Adipocyte (in vitro differentiated cells): ENCODE measurements at places on chromosomes 16 and 17.

DNA sequence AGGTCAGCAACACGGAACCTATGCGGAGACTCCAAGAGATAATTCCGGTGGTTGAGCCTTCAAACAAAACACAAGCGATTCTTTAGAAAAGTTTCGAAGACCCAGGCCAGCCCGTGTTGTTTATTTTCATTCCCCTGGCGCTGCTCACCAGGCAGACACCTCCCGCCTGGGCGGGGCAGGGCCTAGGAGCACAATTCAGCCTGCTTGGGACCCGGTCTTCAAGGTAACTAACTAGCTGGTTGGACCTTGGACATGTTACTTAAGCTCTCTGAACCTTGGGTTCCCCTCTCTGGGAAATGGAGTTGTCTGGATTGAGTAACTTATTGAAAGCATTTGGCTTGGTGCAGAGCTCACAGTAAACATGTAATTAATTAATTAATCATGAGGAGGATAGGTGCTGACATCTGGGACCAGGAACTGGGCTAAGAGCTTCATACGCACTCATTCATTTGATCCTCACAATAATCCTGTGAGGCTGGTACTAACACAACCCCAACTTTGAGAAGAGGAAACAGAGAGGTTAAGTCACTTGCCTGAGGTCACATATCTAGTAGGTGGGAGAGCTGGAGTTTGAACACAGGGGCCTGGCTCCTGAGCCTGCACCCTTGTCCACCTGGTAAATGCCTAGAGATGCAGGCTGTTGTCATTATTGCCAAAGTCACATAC, 125.3 kb upstream of the SMURF2 start:
- DNase-seq = no peak

DNA sequence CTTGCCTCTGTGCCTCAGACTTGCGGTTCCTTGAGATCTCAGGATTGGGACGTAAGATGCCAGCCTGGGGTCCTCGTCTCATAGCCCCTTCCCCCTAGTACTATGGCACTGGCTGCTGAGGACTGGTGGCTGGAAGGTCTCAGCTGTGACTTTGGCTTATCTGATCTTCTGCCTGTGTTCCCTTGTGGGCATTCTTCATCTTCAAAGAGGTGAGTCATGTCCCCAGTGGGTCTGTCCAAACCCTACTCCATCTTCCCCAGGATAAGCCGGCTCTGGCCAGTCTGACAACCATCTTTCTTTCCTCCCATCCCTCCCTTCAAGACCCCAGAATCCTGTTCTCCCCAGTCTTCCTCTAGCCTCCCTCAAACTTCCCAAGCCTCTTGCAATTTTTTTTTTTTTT, 3.6 kb downstream of the CD19 start:
- DNase-seq = no peak

- peak; percentile 30 for DNase-seq
Measured at GRCh38 chr16:75491876-75492275, 3.4 kb downstream of the CHST6 start.

DNA sequence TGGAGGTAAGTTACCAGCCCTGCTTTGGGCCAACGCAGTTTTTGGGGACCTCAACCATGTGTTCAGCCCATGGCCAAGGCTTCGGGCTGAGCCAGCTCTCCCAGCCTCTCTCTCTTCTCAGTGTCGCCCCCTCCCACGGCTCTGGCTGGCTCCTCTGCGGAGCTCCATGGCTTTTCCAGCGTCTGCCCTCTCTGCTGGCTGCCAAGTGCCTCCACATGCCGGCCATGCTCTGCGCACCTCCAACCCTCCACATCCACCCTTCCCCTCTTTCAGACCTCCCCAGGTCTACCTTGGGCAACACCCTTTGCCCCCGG, 23.2 kb downstream of the COTL1 start:
- no peak for DNase-seq

GRCh38 chr16:15847611-15848175, 9.1 kb downstream of the MYH11 start:
- DNase-seq = no peak

DNA sequence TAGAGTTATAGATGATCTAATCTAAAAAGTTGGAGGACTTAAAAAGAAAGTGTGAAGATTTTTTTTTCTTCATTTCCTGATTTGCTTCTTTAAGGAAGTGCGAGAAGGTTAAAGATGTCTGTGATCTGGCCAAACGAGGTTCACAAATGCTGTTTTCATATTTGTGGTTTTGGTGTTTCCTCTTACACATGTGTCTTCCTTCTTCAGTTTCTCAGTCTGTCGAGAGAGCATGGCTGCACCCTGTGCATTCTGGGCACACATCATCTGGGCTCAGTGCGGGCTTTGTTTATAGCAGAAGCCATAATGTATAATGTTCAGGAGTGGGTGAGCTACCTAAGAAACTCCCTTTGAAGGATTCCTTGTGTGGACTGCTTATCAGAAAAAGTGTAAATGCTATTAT, 260.4 kb upstream of the TBX2 start:
- peak; percentile 64 for DNase-seq

GRCh38 chr16:19415461-19415860, 2.2 kb upstream of the TMC5 start:
- DNase-seq = no peak

DNA sequence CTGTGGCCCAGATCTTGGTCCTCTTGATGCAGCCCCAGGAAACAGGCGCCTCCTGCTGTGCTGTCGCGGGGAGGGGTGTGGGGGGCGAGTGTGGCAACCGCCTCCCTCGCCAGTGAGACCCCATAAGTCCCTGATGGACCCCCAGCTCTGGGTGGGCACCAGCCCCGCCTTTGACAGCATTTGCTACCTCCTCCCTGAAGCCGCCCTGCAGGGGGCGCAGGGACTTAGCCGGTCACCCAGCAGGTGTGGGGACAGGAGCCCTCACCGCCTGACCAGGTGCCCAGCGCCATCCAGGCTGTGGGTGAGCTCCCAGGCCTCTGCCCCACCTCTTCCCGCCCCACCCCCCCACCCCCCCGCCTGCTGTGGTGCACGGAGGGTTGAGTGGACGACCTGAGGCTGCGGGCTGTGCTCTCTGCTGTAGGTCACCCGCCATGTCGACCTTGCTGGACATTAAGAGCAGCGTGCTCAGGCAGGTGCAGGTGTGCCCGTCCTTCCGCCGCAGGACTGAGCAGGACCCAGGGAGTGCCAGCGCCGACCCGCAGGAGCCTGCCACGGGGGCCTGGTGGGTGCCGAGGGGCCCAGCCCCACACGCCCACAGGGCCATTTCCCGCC, 4.8 kb downstream of the BAIAP3 start:
- no peak for DNase-seq

DNA sequence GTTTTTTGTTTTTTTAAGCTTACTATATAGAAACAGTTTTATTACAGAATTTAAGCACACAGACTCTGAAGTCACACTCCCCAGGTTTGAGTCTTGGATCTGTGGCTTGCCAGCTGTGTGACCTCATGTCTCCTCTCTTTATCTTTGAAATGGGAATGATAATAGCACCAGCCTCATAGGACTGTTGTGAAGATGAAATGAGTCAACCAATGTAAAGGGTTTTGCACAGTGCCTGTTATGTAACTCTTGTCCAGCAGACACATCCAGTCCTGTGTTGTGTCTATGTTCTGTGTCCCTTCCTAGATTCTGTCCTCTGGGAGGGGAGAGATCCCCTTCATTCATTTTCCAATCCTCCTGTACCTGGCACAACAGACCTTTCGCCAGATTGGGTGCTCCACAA, 3.1 kb upstream of the CPD start:
- DNase-seq = peak; percentile 13

DNA sequence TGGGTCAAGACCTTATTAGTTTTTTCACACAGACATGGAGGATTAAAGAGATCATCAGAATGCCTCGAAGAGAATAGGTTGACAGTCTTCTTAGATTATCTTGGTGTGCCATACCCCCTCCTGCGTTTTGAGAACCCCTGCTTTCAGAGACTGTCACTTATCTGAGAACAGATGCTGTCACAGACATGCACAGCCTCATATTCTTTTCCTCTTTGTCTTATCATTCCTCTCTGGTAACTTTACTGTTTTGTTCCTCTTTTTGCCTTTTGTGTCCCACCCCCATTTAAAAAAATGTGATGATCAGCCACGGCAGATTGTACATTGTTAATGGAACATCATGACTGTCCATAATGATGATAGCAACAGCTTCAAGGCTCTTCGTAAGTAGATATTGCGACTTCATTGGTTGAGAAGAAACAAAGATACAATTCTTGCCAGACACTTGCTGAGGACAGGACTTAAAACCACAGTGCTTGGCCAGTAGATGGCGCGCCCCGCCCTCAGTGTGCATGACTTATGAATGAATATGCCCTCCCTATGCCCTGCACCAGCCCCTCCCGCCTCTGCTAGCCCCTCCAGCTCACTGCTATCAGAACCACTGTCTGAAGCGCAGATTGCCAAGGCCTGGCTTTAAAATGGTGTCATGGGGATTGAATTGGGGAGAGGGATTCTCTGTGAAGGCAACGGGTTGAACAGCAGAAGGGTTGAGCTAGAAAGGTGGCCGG, 2.6 kb upstream of the PITPNC1 start:
- DNase-seq = peak; percentile 94

DNA sequence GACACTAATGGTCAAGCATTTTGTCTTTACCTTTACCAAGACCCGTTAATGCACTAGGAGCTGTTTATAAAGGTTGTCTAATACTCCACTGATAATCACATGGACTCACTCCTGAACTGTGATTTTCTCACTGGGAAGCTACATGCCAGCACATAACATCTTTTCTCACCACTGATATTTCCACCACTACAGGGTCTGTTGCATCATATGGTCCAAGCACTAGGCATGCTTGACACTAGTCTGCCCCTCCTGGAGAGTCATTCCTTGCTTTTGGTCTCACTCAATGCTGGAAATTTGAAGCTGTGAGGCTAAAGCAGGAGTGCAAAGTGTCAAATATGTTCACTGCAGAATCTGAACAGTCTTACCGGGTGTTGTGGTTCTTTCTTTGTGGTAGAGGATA, 1576.8 kb downstream of the CDH8 start:
- no peak for DNase-seq

GRCh38 chr17:58333736-58334207, 5.2 kb upstream of the TSPOAP1 start:
- DNase-seq = no peak

GRCh38 chr17:74227271-74228080, 14.1 kb downstream of the TTYH2 start:
- DNase-seq = no peak

- DNase-seq = no peak
Measured at GRCh38 chr16:3119286-3119685, 6.9 kb downstream of the ZNF205 start.

DNA sequence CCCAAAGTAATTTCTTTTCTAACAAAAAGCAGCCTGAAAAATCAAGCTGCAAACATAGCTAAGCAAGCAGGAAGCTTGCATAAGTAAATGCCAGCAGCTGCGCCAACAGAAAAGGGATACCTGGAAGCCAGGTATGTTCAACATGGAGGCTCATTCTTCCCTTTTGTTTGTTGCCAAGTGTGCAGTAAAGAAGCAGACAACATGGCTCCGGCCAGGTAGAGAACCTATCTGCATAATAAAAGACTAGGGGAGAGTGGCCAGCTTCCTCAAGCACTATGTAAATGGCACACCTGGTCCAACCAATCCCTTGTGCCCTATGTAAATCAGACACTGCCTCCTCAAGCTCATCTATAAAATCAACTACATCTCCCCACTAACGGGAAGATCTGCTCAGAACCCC, 1407.0 kb downstream of the CDH11 start:
- no peak for DNase-seq
